ENCODE measurements at places on chromosomes 2 and 18.

DNA sequence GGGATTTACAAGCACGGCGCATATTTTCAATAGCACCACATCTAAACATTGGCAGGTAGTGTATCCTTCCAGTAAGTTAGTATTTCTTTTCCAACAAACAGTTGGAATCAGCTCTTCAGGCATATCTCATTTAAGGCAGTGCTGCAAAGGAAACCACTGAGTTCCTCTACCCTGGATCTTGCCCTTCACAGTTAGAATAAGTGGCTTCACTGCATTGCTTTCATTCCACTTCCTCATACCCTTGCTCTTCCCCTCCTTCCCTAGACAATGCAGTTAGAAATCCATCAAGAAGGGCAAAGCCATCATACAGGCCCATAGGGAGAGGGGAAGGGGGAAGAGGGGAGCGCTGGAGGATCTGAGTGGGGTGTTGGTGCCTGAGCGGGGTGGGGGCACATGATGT is 173.7 kb downstream of the FBXO15 start:
- no peak for DNase-seq

DNA sequence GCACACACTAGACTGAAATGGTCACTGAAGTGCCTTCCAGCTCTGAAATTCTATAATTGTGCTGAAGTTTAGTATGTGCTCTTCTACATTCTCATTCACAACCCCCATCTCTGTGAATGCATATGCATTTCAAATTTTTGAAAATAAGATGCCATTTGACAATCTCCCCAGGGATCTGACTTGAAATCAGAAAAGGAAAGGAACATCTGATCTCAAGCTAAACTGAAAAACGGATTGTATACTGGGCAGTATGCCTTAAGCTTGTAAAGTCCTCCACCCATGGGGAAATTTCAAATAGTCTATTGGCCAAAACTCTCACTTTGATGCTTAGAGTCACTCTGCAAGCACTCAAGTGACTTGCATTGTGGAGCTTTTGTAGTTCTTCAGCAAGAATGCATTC is 22.9 kb downstream of the FAP start:
- DNase-seq = no peak

DNA sequence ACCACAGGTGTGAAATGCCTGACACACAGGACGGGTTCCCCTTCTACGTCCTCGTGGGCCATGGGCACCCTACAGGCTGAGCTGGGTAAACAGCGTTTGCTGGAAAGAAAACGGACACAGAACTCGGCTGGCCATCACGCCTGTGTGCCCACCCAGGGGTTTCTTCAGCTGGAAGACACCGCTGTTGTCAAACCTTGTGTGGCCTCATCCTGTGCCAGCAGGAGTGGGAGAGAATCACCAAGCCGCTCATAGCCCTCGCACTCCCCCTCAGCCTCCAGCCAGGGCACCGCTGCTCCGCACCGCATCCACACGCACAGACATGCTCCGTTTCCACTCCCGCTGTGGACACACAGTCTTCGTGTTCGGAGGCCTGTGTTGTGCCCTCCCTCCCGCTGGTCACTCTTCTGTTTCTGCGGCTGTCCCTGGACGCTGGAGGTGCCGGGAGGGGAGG is 161.4 kb downstream of the PXDN start:
- DNase-seq = no peak

- DNase-seq = no peak
These were observed 220.1 kb upstream of the CTAGE1 start for GRCh38 chr18:22637787-22638186.

- DNase-seq = peak; percentile 18
These were observed 33.1 kb upstream of the NPC1 start for GRCh38 chr18:23619388-23619881.

DNA sequence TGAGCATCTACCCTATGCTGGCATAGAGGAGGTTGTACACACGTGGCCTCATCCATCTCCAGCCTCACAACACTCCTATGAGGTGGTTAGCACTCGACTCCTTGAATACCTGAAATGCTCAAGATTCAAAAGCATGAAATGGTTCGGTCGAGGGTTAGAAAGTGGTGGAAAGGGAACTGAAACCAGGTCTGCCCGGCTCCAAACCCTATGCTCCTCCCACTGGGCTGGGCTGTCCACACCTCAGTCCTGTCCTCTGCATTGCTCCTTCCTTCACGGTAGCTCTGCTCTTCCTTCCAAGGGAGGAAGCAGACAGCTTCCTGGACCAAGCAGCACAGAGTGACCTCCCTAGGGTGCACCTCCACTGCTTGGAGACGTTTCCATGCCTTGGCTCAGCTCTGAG is 565.2 kb upstream of the ID2 start:
- DNase-seq = no peak

DNA sequence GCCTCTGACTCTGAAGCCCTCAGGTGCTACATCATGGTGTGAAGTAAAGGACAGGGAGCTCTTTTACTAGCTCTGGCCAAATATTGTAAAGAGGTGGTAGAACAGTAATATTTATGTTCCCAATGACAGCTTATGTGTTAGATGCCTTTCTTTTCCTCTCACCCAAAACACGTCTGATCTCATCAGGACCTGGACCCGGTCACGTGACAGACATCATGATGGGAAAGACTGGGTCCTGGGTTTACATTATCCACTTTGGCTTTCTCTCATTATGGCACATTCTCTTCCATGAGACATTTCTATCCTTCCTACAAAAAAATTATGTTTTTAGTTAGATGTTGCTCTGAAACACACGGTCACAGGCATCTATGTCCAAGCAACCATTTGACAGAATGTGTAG is 548.7 kb upstream of the CDH7 start:
- DNase-seq = no peak

- DNase-seq = no peak
These were observed 193.7 kb downstream of the STK39 start for GRCh38 chr2:168053676-168054075.

DNA sequence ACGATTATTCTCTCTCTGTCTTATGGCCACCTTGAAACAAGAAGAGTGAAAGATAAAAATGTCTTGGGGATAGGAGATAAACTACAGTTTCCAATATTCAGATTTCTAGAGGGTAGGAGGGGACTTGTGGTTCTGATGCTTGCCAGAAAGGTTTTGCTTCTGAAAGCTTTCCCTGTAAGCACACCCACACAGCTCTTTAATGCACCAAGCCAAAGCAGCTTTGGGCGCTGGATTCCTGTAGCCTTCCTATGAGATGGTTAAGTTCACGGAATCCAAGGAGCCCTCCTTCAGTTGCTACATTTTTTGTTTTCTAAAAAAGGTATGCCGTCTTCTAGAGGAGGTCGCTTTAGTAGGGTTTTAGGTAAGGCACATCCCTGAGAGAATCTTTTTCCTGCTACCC is 4.9 kb downstream of the LRRTM1 start:
- no peak for DNase-seq

DNA sequence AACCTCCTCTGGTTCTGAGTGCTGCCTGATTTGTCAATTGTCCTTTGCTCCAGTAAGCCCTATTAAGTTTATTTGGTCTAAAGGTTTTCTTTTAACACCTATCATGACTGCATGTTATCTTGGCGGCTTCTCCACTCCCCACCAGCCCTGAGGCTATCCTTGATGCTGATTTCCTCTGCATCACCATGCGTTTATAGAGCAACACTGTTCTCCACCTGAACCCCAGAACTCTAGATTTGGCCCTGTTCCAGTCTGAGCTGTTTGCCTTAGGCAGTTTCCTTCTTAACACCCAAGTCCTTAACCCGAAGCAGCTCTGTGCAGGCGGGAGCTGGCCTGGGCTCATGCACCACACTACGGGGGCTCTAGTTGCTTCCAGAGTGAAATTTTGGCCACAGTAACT is 98.2 kb upstream of the NPAS2 start:
- DNase-seq = no peak

GRCh38 chr18:69890558-69890957 is 57.1 kb downstream of the CD226 start:
- no peak for DNase-seq

GRCh38 chr2:109193807-109194619 is 65.0 kb downstream of the SH3RF3 start:
- no peak for DNase-seq

- DNase-seq = no peak
These were observed 36.5 kb downstream of the SLC8A1 start for GRCh38 chr2:40415391-40415790.

DNA sequence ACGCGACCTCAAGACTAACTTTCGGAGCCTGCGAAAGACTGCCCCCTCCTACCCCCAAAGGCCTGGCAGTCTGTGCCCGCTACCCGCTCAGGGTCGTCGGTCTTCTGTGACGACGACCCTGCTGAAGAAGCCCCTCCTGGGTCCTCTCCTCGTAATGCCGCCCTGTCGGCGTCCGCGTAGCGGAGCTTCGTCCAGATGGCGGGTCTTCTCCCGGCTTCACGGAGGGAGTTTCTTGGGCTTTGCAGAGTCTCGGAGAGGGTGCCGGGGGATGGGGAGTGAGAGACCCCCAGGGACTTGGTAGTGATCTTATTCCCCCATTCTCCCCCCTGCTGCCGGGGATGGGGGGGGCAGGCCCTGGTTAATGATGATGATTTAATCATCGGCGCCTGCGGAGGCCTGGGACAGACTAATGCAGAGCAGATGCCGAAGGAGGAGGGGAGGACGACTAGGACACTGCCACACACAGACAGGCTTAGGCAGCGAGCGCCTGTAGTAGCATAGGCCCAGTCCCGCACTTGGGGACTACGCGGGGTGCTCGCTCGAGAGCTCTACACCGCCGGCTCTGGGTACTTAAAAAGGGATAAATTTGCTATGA is 528 bp upstream of the PCGF1 start:
- DNase-seq = no peak

- DNase-seq = no peak
These were observed 30.4 kb upstream of the C2orf66 start for GRCh38 chr2:196839574-196839973.

Data from right lung (tissue), 10 donors.